ENCODE measurements at places on chromosomes 5 and 9. TPM values are rescaled to one million over a fixed set of nuclear protein-coding genes. Genes with fewer than 3 reads are reported as not detected.

TMEFF1 gene
- total RNA-seq = 0.62 TPM

TGFBI gene
- 420 TPM for total RNA-seq

MARCHF3 gene
- total RNA-seq = 2.1 TPM

ELOVL7 gene
- total RNA-seq = 8.1 TPM

TNFSF15 gene
- total RNA-seq = 1.6 TPM

ADRB2 gene
- total RNA-seq = 11.9 TPM

TIFAB gene
- total RNA-seq = not detected

ZNF366 gene
- total RNA-seq = not detected

CCNJL gene
- total RNA-seq = 4.8 TPM

EFNA5 gene
- 5.3 TPM for total RNA-seq

GRIA1 gene
- total RNA-seq = 1.3 TPM

TMC1 gene
- not detected for total RNA-seq

DMRTA1 gene
- 0.84 TPM for total RNA-seq

SLC4A9 gene
- not detected for total RNA-seq

PIP5KL1 gene
- 10.2 TPM for total RNA-seq

TAF1L gene
- not detected for total RNA-seq

NUTM2F gene
- total RNA-seq = not detected

AK1 gene
- 34.4 TPM for total RNA-seq

URM1 gene
- 23.8 TPM for total RNA-seq

GTF2H2C gene
- 18.9 TPM for total RNA-seq

IFNK gene
- total RNA-seq = 4.3 TPM

FAM120AOS gene
- 18.1 TPM for total RNA-seq

CRHBP gene
- total RNA-seq = not detected

TYRP1 gene
- total RNA-seq = not detected

LURAP1L gene
- total RNA-seq = 3.3 TPM

MYO10 gene
- total RNA-seq = 41.3 TPM

ZNF454 gene
- total RNA-seq = 0.08 TPM

KIF20A gene
- 13.8 TPM for total RNA-seq

TEX48 gene
- total RNA-seq = not detected

NMUR2 gene
- total RNA-seq = not detected

KLF4 gene
- total RNA-seq = 5.8 TPM

PCDHGB7 gene
- total RNA-seq = 1.3 TPM

MYMK gene
- not detected for total RNA-seq

OR1K1 gene
- total RNA-seq = not detected

DOCK2 gene
- total RNA-seq = 1.3 TPM

F2RL1 gene
- 69.0 TPM for total RNA-seq

THBS4 gene
- 1.7 TPM for total RNA-seq

RNF180 gene
- total RNA-seq = 3.2 TPM

PCDHB2 gene
- 0.62 TPM for total RNA-seq

C9orf153 gene
- total RNA-seq = not detected

TAS2R1 gene
- not detected for total RNA-seq

FGF1 gene
- total RNA-seq = not detected

SV2C gene
- total RNA-seq = 0.08 TPM

ADCY2 gene
- total RNA-seq = not detected

PLK2 gene
- total RNA-seq = 166 TPM

OTP gene
- total RNA-seq = not detected

WNT8A gene
- total RNA-seq = not detected

Measured in hair follicular keratinocyte (primary cell).